Type B pancreatic cell (in vitro differentiated cells): ENCODE measurements at places on chromosomes 13 and 19. TPM values are rescaled to one million over a fixed set of nuclear protein-coding genes. Genes with fewer than 3 reads are reported as not detected.

- no peak for DNase-seq
Measured at GRCh38 chr13:103006641-103007426, 59.4 kb downstream of the SLC10A2 start.

DNA sequence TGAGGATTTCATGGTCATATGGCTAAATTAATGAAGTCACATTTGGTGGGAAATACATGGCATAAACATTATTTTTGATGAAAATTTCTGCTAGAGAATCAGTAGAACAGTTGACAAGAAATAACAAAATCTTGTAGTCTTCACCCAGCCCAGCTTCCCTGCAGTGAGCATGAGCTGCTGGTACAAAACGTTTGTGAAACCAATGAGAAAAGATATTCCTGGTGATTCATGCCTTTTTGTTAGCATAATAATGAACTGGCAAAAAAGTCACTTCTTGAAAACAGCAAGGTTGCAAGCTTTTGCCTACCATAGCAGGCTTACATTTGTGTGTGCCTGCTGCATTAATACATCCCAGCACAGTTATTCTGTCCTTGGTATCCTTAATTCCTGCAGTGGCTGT lies 475.9 kb upstream of the HTR2A start:
- no peak for DNase-seq

GRCh38 chr13:77430377-77430951 lies 103.6 kb upstream of the MYCBP2 start:
- DNase-seq, result no peak

DNA sequence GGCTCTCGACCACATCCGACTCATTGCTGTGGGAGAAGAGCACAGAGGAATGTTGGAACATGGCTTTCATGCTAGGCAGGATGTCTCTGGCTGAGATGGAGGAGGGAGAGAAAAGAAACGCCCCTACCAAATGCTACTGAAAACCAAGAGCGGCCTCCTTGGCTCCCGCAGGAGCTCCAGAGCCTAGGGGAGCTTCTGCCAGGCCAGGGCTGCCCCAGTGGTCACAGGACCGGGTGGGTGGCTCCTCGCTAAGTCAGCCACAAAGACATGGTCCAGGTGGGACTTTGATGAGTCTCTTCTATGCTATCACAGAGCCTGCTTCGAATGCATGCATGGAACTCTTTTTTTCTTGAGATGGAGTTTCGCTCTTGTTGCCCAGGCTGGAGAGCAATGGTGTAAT lies 6.7 kb downstream of the LONP1 start:
- no peak for DNase-seq

Gene FAM174C
- total RNA-seq, result 30.6 and 36.4 TPM in 2 replicates

GRCh38 chr13:26423629-26424028 lies 133.9 kb upstream of the WASF3 start:
- no peak for DNase-seq

GRCh38 chr19:33665776-33666595 lies 44.2 kb downstream of the CHST8 start:
- DNase-seq, result peak; percentile 51

DNA sequence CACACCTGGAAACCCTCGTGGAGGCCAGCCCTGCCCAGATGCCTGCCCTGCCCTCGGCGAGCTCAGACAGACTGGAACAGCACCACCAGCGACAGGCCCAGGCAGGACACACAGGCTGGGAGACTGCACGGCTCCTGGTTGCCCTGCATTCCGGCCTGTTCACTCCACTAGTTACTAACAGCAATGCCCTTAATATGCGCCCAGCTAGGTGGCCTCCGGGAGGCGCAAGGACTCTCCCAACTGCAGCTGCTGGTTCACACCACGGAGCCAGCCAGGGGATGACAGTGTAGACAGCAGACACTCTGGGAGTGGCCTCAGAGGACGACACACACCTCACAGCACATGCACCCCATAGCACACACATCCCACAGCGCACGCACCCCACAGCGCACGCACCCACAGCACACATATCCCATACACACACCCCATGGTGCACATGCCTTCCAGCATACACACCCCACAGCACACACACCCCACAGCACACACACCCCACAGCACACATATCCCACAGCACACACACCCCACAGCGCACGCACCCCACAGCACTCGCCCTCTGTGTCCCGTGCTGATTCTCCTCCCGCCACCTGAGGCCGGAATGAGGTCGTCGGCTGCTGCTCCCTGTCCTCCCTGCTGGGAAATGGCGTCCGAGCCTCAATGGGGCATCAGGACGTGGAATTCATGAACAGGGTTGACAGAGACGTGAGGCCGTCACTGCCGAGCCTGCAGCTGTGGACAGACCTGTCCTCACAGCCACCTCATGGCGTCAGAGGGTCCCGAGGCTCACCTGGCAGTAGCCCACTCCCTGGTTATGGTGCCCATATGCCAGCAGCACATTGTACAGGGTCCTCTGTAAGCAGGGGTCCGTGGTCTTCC lies 13.6 kb downstream of the GRTP1 start:
- no peak for DNase-seq

GRCh38 chr13:32881074-32881776 lies 135.0 kb upstream of the KL start:
- peak; percentile 3 for DNase-seq

Gene FKBP8
- 151 and 191 TPM in 2 replicates for total RNA-seq

DNA sequence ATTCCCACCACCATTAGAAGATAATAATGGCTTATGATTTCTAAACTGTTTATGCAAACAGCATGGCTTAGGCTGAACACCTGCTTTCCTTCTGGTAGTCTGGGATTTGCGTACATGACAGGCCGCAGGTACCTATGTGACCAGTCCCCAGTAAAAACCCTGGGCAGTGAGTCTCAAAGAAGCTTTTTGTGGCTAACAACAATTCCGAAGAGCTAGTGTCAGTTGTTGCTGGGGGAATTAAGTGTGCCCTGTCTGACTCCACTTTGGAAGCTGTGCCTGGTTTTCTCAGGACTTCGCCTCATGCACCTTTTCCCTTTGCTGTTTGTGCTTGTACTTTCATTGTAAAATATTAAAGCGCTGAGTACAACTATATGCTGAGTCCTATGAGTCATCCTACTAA lies 250.2 kb upstream of the MIR17HG start:
- DNase-seq, result no peak

Gene ZNF846
- total RNA-seq, result 9.8 and 17.4 TPM in 2 replicates

Gene PRR20A
- total RNA-seq, result not detected in 2 replicates

- no peak for DNase-seq
Measured at GRCh38 chr13:78608252-78608687, 4.9 kb upstream of the POU4F1 start.

Gene TMEM272
- total RNA-seq, result 0.07 and 0.63 TPM in 2 replicates

GRCh38 chr13:33119856-33120543 lies 103.8 kb downstream of the KL start:
- DNase-seq, result no peak

DNA sequence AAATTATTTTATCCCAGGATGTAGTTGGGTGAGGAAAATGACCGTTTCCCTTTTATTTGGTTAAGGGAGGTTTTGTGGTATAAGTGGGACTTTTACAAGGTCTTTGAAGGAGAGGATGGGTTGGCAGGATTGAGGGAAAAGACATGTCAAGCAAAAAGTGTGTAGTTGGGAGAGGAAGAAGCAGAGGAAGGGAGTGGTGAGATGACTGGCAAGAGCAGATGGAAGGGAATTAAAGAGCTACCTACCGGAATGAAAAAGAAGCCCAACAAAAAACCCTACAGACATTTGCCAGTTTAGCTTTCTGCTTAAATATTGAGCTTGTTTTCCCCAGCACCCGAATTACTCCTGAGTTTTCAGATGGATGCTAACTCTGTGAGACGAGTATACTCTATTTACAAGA lies 19.6 kb downstream of the FRY start:
- DNase-seq, result no peak

Gene LIM2
- 19.5 TPM in 1 of 2 replicates, not detected in the other for total RNA-seq
